ENCODE measurements at places on chromosomes 6 and 20.

DNA sequence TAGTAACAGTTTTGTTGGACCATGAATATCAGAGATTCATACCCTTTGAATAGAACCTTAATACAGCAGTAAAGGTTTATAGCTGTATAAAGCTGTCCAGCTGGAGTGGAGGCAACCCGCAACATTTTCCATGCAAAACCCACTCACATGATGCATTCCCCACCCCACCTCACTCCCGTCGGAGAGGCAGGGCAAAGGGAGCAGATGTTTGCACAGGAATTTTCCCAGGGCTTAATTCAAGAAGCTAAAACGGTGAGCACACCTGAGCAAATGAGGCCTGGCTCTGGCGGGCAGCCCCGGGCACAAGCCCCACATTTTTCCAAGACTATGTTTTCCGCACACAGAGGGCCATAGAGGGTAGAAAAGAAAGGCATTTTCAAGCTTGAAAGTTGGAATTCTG lies 191.7 kb downstream of the FOXC1 start:
- no peak for DNase-seq

DNA sequence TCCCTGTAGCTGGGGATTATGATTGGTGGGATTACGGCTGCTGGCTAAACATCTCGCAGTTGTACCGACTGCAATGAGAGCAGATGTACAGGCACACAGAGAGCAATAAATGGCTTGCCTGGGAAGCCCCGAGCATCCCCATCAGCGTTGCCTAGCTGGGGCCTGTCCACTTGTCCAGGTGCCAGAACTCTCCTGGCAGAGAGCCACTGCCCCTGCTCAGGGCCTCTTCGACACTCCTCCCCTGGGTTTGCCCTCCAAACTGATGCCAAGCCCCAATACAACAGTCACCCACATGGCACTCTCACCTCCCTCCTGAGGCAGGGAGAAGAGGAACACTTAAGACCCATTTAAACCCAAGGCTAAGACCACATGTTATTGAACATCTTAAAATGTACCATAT lies 715.1 kb downstream of the PTPRT start:
- DNase-seq = no peak

- no peak for DNase-seq
These were observed 110.4 kb downstream of the MYB start for GRCh38 chr6:135291288-135292076.

DNA sequence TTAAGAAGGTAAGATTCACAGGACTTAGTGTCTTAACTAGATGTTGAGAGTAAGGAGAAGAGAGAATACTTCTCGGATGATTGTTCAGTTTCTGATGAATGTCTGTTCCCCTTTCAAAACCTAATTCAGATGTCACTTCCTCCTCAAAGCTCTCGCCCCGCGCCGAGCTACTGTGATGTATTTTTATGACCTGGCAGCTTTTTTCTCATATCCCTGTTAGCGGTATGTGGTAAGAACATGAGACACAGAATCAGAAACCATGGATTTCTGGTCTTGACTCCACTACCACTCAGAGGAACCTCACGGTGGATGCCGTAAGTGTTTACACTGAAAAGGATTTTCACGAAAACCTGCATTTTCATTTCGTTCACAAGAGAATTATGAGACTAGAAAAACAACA lies 48.4 kb downstream of the CEP43 start:
- DNase-seq = no peak

GRCh38 chr20:1431158-1431557 lies 35.5 kb downstream of the NSFL1C start:
- no peak for DNase-seq

- no peak for DNase-seq
These were observed 30.0 kb upstream of the UST start for GRCh38 chr6:148716811-148717210.

DNA sequence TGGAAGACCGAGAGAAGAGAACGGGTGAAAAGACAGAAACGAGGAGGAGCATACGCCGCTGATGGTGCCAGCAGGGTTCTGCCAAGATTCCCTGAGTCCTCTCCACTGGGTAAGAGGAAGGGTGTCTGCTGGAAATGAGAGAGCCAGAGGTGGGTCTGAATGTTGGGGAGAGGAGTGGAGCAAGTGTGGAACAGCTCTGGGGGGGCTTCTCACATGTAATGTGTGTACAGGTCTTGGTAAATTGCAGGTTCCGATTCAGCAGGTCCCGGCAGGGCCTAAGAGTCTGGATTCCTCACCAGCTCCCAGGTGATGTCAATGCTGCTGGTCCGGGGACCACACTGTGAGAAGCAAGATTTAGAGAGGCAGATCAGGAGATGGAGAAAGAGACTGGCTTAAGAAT lies 1.5 kb upstream of the EBF4 start:
- no peak for DNase-seq

DNA sequence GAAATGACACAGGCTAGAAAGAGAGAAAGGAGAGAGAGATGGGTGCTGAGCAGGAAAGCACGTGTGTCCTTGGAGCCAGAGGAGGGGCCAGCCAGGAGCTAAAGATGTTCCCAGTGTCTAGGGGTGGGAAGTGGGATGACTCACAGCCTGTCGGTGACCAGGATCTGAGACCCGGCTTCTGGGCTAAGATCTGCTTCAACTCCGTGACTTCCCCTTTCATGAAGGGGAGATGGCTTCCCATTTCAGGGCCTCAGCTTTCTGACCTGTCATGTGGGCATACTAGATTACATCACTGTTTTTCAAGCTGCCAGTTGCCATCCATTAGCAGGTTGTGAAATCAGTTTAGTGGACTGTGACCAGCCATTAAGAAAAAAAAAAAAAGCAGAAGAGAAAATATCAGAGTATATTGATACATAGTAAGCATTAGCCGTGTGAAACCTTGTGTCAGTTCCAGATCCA lies 5.4 kb downstream of the TGM3 start:
- DNase-seq = no peak

GRCh38 chr6:24922814-24923213 lies 12.9 kb downstream of the RIPOR2 start:
- DNase-seq = no peak

DNA sequence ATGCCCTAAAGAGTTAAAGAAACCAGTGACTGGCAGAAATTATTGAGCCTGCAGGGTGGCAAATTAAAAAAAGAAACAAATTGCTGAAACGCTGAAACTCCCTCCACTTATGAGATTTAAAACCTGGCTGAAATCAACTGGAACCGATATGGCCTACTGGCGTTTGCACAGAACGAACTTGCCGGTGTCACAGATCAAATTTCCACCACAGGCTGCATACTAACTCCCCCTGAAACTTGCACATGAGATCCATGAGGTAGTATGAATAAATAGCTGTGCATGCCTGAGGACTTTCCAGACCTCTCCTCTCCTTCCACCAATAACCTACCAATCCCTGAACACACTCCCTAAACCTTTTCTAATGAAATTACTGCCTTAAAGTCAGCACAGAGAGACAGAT lies 150.4 kb downstream of the RNGTT start:
- DNase-seq = no peak

- no peak for DNase-seq
These were observed 64.5 kb upstream of the TASP1 start for GRCh38 chr20:13703265-13703664.

All from ACHN (cell line).